Inflammatory macrophage treated with lipopolysaccharide for 4 hours (primary cell): ENCODE measurements at places on chromosomes 5 and 9.

GRCh38 chr5:19140276-19140675 is 847.7 kb downstream of the CDH18 start:
- no peak for DNase-seq

GRCh38 chr5:157076558-157076957 is 17.6 kb upstream of the HAVCR1 start:
- peak; percentile 24 for DNase-seq

- DNase-seq, result peak; percentile 37
These were observed 12.8 kb upstream of the NDFIP1 start for GRCh38 chr5:142095651-142096330.

GRCh38 chr5:137619191-137619870 is 116.6 kb downstream of the KLHL3 start:
- no peak for DNase-seq

GRCh38 chr9:4591123-4591500 is 71.0 kb upstream of the PLPP6 start:
- no peak for DNase-seq

DNA sequence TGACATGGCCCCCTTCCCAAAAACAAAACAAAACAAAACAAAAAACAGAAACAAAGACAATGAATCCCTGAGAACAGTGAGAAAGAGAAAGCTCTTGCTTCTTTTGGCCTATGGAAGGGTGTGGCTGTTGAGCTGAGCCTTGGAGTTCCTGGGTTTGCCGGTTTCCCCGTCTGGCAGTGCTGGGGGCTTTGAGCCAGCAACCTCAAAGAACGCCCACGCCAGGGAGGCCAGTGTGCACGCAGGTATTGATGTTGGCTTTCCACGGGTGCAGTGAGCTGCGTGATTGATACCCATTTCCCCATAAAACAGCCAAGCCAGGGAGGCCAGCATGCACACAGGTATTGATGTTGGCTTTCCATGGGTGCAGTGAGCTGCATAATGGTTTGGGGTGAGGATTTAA is 8.3 kb upstream of the LCN1 start:
- no peak for DNase-seq

DNA sequence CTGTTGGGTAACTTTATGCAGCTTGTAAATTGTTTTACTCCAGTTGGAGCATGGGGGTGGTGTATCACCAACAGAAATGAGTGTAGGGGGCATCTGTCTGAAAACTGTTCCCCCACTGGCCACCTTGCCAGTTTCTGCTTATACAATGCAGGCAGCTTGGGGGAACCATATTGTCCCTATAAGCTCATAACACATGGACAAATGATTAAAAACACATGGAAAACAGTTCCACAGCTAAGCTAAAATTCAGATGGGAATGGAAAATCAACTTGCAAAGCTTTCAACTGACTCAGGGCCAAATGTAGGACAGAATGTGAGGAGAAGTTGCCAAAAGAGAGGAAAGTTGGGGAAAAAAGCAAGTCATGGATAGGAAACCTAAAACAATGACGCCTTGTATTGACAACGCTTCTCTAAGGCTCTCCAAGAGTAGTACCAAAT is 7.9 kb upstream of the CER1 start:
- DNase-seq, result no peak

- DNase-seq, result no peak
These were observed 1.8 kb upstream of the IL3 start for GRCh38 chr5:132058646-132059042.

GRCh38 chr5:143573568-143574170 is 170.2 kb upstream of the NR3C1 start:
- peak; percentile 92 for DNase-seq

- no peak for DNase-seq
These were observed 1.1 kb upstream of the SEMA4D start for GRCh38 chr9:89498852-89499480.

- DNase-seq, result no peak
These were observed 533 bp downstream of the DCANP1 start for GRCh38 chr5:135446615-135447014.

DNA sequence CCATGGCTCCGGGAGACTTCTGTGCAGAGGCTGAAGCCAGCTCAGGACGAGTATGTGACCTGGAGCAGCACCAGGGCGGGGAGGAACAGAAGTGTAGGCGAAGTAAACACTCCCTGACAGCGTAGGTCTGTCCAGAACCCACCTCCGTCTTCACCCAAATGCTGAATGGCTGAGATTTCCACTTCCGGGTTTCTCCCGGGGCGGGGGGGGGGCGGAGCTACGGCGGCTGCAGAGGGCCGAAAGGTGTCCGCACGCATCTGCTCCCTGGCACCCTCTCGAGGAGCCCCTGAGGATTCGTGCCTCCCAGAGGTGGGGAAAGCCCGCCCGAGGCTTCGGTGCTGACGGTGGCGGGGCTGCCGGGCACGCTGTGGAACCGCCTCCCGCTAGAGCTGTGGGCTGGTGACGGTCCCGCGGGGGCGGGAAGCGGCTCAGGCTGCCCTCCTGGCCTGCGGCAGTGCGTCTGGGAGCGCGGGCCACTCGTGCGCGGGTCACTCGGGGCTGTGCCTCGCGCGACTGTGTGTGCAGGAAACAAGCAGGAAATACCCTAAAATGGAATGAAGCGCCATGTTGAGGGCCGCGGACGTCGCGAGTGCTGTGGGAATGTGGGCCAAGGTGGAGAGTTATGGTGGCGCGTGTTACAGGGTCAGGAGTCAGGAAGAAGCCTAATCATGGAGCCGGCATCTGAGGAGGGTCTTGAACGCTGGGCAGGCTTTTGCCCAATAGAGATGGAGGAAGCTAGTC is 1425.4 kb downstream of the FOXD4L5 start:
- DNase-seq, result no peak

DNA sequence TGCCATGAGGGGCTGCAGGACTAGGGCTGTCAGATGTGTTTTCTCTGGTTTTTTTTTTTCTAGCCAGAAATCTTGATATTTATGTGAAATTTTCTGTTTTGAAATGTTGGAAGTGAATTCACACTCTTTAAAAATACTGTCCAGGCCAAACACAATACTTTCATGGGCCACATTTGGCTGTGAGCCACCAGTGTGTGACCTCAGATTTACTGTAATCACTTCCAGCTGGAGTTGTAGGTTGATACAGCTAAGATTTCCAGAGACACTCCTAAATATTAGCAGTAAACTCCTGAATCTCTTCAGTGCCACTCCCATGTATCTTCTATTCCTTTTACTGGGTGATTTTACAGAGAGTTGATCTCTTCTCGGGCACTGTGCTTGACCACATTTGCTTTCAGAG is 92.2 kb upstream of the CKMT2 start:
- no peak for DNase-seq

- DNase-seq, result no peak
These were observed 51.3 kb upstream of the SUB1 start for GRCh38 chr5:32534041-32534440.

- DNase-seq, result no peak
These were observed 46.3 kb downstream of the FSTL4 start for GRCh38 chr5:133565993-133566392.

DNA sequence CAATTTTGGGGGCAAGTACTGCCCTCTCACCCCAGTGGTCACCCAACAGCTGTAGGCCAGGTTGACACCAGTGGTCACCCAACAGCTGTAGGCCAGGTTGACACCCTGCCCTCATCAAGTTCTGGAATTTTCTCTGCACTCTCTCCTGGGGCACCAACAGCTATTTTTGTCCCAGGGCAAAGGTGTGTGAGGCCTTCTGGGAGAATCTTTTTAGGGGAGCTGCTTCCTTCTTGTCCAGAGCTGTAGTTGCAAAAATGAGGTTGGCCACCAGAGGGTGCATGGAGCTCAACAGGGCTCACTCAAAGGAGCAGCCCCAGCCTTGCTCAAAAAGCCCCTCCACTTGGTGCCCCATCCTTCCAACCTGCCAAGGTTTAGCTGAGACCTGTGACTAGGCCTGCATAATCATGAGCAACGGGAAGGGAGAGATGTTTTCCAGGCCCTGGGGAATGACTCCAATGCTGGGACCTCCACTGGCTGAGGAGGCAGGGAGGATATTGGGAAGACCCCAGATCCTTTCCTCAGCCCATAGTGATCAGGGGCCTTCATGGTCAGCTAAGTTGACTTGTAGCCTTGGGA is 10.6 kb upstream of the P4HA2 start:
- DNase-seq, result peak; percentile 68
